RCC 7860 (cell line): ENCODE measurements at places on chromosomes 2 and 18.

- no peak for DNase-seq
Observed at GRCh38 chr18:3713166-3713565, 263.2 kb downstream of the TGIF1 start.

- DNase-seq, result no peak
Observed at GRCh38 chr2:201132518-201132917, 16.6 kb downstream of the CFLAR start.

- no peak for DNase-seq
Observed at GRCh38 chr2:153971855-153972254, 100.1 kb downstream of the GALNT13 start.

DNA sequence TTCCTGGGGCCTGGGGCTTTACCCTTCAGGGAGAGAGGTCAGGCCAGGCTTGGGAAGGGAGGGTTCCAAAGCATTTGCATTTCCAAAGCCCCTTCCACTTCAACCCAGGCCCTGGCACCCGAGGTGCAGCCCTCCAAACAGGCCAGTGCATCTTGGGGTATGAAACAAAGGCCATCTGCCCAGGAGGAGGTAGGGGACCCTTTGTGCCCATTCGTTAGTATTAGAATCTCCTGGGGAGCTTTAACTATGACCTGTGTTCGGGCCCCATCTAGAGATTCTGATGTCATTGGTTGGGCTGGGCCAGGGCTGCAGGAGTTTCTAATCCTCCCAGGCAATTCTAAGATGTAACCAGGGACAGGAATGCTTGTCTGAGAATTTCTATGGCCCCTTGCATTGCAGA, 73.6 kb downstream of the CIB4 start:
- DNase-seq, result no peak

- no peak for DNase-seq
Observed at GRCh38 chr2:9984871-9985480, 33.5 kb downstream of the GRHL1 start.

DNA sequence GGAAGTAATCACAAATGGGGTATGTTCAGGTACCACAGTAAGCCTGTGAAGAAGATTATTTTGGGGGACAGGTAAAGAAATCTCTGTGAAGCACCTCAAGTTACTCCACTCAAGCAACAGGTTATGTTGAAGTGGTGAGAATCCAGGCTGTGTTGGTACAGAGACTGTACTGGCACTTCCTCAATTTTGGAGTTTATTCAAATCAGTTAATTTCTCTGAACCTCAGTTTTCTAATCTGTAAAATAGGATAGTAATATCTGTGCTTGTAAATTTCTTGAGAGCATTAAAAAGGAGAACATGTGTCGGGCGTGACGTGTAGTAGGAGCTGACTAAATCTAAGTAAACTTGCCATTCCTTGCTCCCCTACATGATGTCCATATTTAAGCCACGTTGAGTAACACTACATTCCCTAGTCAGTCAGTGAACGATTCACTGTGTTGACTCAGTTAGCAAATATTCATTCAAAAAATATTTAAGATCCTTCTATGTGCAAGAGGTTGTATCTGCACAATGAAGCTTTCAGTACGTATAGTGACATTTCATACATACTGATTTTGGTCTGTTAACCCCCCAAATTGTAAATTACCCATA, 504.2 kb downstream of the ZEB2 start:
- peak; percentile 34 for DNase-seq

GRCh38 chr2:176079831-176080539, 3.8 kb downstream of the EVX2 start:
- DNase-seq, result peak; percentile 44

DNA sequence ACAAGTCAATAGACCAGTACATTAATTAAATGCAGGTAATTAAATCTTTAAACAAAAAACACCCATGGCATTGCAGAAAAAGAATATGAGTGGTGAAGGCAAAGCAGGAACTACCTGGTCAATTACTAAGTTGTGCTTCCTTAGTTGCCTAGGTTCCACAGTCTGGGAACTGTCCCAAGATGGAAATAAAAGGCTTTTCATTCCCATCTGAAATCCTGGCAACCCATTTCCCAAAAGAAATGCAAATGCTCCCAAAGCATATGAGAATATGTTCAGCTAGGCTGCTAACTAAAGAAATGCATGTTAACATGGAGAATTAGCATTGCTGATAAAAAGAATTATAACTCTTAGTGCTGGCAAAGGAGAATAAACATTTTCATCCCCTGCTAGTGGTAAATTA, 177.8 kb downstream of the TMEM163 start:
- no peak for DNase-seq

DNA sequence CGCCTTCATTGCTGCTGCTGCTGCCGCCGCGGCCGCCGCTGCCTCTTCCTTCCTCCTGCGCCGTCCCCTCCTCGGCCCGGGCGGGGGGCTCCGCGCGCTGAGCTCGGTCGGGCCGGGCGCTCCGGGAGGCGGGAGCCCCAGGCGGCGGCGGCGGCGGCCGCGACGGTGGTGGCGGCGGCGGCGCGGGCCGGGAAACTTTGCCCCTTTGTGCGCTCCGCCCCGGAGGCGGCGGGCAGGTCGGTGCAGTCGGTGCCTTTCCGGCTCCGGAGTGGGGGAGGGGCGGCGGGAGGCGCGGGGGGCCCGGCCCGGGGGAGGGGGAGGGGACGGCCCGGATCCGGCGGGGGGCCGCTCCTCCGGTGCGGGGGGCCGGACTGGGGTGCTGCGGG, 205 bp downstream of the TET3 start:
- DNase-seq, result no peak

- peak; percentile 56 for DNase-seq
Observed at GRCh38 chr2:188291617-188292347, at the start of gene GULP1. GULP1 (plus strand) TSS chr2:188291874; CDS start chr2:188477703, 185,829 bp downstream.

GRCh38 chr18:69490072-69490471, 89.4 kb downstream of the DOK6 start:
- DNase-seq, result no peak

DNA sequence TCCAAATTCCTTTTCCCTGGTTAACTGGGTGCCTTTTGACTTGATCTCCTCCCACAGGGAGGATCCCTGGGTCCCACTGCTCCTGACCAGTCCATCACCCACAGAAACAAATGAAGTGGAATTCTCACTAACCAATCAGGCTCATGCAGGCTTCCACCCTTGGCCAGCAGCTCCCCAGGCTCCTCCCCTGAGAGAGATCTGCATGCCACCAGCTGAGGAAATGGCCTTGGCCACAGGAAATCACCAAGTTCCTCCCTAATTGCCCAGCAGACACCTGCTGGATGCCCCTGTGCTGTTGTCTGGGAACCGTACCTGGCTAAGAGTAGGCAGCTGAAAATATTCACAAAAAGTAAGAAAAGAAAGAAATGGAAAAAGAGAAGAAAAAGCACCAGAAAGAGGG, 207.4 kb downstream of the NCK2 start:
- no peak for DNase-seq

DNA sequence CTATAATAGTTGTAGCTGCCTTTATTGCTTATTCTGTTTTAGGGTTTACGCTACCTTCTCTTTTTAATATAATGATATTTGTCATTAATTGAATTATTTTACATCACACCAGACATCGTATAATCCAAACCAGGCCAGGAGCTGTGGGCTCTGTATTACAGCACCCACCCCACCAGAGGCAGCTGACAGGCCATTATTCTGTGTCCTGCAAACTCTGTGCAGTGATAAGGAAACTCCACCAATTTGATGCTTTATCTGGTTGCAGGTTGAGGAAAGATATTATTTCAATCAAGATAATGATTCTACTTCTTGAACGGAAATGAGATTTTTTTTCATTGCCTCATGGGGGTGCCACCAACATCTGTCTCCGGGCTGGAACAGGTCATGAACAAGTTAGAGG, 227.3 kb downstream of the ZBTB7C start:
- DNase-seq, result no peak

GRCh38 chr18:5388896-5389295, 93.4 kb upstream of the ZBTB14 start:
- DNase-seq, result no peak

DNA sequence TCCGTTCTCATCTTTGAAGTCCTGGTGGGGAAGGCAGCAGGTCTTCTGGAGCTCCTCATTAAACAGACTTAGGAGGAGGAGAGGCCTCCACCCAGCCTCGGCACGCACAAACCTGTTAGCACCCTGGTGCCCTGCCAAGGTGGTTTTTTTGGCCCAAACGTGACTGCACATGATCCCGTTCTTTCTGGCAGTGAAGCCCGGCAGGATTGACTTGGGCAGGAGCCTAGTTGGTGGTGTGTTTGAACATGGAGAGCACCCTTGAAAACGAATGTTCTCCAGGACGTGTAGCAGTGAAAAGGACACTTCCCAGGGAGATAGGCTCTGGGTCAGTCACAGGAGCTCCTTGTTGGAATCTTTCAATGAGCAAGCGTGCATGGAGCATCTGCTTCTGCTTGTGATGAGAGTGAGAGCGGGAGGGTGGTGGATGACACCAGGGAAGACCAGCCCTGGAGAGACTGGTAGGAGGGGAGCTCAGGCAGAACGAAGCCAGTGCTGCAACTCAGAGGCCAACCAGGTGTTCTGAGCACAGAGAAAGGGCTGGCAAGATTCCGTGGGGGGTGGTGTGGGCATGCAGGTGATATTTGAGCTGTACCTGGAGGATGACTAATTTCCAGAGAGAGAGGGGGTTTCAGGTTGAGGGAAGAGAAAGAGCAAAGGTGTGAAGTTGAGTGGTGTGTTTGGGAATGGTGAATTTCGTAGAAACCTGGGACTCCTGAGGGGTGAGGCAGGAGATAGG, 73.8 kb downstream of the TANC1 start:
- DNase-seq, result no peak

DNA sequence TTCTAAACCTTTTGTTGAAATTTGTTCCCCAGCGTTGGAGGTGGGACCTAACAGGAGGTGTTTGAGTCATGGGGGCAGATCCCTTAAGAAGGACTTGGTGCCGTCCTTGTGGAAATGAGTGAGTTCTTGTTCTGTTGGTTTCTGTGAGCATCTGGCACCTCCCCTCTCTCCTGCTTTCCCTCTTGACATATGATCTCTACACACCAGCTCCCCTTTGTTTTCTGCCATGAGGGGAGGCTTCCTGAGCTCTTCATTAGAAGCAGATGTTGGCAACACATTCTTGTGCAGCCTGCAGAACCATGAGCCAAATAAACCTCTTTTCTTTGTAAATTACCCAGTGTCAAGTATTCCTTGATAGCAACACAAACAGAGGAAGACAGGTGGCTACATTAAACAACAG, 23.8 kb downstream of the NABP1 start:
- no peak for DNase-seq

GRCh38 chr2:172472446-172473033, 45.2 kb downstream of the ITGA6 start:
- no peak for DNase-seq

GRCh38 chr2:172427256-172427989, at the start of gene ITGA6:
ITGA6 (plus strand) TSS chr2:172427586.
- DNase-seq, result peak; percentile 64

GRCh38 chr18:76993573-76993972, 139.0 kb downstream of the MBP start:
- no peak for DNase-seq

GRCh38 chr18:73563345-73563744, 584.3 kb downstream of the FBXO15 start:
- no peak for DNase-seq

GRCh38 chr2:122261911-122262310, 506.5 kb downstream of the TSN start:
- no peak for DNase-seq

GRCh38 chr2:198314559-198315153, 510.3 kb downstream of the PLCL1 start:
- DNase-seq, result no peak

GRCh38 chr18:27413495-27414401, 228.6 kb upstream of the CHST9 start:
- DNase-seq, result peak; percentile 87

DNA sequence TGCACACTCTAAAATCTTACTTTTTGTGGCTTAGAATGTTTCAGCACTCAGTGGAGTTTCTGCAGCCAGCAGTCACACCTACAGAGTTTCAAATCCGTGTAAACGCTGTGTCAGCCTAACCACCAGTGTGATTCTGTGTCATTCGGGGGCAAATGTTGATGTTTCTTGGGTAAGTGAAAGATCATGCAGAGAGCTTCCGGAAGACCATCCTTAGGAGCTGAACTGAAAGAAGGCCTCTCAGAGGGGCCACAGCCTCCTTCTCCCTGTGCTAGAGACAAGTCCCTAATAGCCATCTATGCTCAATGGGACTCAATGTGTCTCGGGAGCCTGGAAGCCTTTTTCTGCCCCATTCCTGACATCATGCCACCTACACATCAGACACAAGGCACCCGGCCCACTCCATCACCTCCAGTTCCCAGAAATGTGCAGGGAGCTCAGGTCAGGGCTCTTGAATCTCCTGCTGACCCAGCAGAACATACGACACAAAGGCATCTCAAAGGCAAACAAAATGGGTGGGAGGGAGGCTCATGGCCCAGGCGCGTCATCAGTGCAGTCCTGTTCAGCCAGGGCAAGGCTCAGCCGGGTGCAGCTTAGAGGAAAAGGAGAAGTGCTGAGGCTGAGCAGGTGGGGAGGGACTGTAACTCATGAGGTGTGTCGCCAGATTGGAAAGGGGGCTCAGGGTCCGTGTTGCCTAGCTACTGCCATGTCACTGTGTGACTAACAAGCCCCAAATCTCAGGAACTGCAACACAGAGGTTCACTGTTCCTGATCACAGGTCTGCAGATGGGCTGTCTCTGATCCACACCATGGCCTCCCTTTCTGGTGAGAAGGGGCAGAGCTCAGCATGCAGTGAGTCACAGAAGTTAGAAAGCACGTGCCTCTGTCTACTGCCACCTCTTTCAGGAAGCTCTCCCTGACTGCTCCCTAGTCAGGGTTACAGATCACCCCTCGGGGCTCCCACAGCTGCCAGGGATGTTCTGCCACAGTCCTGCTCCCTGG, 82.0 kb downstream of the SMAD7 start:
- no peak for DNase-seq

GRCh38 chr2:68715353-68716041, 19.1 kb upstream of the ARHGAP25 start:
- DNase-seq, result peak; percentile 37

DNA sequence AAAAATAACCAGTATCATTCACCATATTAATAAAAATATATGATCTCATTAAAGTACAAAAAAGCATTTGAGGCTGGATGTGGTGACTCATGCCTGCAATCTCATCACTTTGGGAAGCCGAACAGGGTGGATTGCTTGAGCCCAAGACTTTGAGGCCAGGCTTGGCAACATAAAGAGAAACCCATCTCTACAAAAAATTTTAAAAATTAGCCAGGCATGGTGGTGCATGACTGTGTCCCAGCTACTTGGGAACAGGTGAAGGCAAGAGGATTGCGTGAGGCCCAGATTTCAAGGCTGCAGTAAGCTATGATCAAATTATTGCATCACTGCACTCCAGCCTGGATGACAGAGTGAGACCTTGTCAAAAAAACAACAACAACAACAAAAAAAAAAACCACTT, 75.9 kb downstream of the RAD51AP2 start:
- DNase-seq, result peak; percentile 33

DNA sequence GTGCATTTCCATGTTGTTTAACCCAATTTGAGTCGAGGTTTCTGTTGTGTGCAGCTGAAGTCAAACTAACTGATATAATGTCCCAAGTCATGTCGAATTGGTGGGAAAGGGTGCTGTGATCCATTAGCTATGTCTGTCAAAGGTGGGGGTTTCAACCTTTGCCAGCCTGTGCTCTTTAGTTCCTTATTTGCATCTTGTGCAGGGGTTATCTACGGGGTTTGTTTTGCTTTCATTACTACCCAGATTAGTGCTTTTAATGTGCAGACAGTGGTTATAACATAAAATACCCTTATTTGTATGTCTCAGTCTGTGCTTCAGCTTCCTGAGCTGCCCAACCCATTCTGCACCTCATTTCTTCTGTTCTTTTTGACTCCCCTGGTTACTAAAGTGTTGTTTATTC, 271.9 kb upstream of the CXCR4 start:
- DNase-seq, result no peak
